ENCODE measurements at places on chromosomes 1 and 21.
A peak's percentile ranks its signal among the peaks of the same experiment; 100 is the strongest.

- DNase-seq: no peak
Observed at GRCh38 chr21:14629461-14629860, 83.3 kb upstream of the SAMSN1 start.

DNA sequence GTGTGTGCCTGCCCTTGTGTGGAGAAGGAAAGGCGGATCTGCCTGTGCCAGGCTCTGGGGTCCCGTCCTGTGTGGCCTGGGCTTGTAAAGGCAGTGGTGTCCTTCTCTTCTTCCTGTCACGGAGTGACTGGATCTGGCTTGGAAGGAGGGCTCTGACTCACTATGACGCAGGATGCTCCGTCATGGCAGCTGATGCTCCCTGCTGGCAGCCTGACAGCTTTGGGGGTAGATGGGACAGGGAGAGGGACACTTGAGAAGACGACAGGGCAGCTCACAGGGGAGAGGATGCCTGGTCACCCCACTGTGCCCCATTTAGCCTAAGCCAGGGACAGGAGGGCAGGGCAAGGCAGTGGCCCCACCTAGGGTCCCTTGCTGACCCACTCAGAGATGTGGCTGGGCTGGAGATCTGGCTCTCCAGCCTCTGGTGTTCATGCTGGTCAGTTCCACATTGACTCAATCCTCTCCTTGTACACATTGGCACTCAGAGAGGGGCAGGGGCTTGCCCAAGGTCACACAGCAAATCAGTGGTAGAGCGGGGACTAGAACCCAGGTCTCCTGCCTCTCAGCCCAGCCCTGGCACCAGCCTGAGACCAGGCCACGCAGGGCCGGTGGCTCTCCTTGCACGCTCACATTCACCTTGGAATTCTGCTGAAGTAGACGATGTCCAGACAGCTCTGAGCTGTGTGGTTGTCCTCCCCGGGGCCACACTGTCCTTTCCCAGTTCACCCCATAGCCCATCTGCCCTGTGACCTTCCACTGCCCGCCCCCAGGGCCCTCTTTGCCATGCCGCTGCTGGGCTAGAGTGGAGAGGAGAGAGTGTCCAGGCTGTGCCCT lies 2.8 kb upstream of the FAM131C start:
- DNase-seq: no peak

GRCh38 chr1:239558991-239559390 lies 172.6 kb downstream of the CHRM3 start:
- no peak for DNase-seq

- peak; percentile 18 for DNase-seq
Observed at GRCh38 chr1:224736619-224737352, 120.7 kb downstream of the CNIH3 start.

All from HuH-7 (cell line).